Stimulated activated CD4-positive, alpha-beta T cell treated with anti-CD3 and anti-CD28 coated beads, Interleukin-1b, Interleukin-23, amount 100 ng/mL, for 1 hour (primary cell): ENCODE measurements at places on chromosomes 12 and 14.

GRCh38 chr14:55301437-55302121 lies 30.4 kb downstream of the FBXO34 start:
- no peak for DNase-seq

DNA sequence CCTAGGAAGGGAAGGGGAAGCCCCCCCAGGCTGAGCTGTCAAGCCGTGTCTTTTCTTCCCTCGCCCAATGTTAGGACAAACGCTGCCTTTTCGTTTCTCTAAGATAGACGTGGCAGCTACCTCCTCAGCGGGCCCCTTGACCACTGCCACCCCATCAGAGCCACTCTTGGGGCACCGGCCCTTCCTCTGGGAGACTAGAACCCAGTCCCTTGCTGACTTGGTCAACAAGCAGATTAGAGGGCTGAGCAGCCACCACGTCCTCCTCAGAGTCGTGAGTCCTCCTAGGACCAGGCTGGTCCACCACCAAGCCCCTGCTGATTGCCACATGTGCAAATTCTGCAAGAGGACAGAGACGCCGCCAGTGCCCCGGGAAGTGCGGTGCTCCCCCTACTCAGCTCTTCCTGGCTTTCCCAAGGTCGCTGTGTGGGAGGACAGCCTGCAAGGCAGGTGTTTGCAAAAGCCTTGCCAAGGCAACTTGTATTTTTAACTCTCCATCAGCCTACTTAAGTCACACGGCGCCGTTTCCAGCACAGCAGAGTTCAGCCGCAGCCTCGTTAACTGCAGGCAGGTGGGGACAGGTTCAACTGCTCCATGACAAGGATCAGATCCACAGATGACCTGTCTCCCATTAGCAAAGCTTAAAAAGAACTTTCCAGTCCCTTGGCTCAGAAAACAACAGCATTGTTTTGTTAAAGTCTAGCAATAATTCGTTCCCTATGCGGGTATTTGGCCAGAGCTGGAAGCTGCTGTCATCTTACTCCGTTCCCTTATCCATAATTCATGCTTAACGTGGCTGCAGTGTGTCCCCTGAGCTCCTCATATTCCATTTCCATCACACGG lies 65.6 kb downstream of the TESC start:
- no peak for DNase-seq

GRCh38 chr14:75165586-75166391 lies 10.6 kb downstream of the TMED10 start:
- DNase-seq = no peak

DNA sequence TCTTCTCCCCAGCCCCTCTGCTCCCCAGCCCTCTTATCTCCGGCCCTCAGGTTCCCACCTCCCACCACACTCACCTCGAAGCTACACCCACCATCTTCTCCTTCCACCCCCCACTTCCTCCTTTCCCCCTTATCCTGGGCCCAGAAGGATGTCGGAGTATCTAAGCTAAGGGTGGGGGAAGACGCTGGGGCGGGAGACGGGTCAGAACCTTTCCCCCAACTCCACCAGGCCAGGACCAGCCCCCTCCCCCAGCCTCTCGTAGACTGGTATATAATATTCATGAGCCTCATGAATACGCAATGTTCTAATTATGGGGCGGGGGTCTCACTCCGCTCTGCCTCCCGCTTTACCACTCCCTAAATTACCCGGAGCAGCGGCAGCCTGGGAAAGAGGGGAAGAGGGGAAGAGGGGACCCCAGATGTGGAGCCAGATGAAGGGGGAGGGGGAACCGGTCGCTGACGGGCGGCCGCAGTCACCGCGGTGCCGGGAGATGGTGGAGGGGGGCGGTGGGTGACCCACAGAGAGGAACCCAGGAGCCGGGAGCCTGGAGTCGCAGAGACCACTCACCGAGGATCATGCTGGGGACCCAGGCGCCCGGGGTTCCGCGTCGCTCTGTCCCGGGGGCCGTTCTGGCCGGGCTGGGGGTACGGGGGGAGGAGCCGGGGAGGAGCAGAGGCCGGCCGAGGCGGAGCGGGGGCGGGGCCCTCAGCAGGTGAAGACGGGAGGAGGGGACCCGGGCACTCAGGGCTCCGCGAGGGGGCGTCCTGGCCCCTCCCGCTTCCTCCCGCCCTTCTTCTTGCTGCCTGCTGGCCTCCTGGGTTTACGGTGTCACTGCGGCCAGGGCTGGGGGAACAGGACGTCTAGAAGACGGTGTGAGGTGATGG lies 6.4 kb upstream of the ZNF385A start:
- DNase-seq = no peak

GRCh38 chr12:24470050-24470449 lies 478.9 kb downstream of the BCAT1 start:
- DNase-seq = no peak

DNA sequence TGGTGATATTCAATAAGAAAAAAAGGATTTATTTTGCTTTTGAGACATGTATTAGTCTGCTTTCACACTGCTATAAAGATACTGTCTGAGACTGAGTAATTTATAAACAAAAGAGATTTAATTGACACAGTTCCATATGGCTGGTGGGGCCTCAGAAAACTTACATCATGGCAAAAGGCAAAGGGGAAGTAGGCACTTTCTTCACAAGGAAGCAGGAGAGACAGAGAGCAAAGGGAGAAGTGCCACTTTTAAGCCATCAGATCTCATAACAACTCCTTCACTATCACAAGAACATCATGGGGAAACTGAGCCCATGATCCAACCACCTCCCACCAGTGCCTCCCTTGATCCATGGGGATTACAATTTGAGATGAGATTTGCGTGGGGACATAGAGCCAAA lies 43.9 kb downstream of the BHLHE41 start:
- DNase-seq = no peak

DNA sequence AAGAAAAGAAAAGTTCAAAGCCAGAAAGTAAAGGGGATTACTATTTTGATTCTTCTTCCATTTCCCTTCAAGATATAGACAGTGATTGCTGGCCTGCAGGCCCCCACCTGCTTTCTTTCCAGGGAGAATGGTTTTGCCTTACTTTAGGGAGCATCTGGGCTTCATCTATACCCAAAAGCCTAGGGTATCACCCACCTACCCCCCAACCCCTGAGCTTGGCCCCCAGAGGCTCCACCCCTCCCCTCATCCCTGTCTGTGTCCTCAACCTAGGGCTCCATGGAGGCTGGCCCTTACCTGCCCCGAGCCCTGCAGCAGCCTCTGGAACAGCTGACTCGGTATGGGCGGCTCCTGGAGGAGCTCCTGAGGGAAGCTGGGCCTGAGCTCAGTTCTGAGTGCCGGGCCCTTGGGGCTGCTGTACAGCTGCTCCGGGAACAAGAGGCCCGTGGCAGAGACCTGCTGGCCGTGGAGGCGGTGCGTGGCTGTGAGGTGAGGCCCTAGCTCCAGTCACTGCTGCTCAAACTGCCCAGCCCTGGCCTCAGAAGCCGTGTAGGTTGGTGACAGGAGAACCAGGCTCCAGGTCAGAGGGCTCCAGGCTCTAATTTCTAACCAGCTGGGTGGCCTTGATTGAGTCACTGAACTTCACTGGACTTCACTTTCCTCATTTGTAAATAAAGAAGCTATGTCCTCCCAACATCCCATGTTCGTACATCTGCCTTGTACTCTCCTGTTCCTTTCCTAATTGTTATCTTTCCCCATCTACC lies 13.6 kb downstream of the ARHGEF40 start:
- no peak for DNase-seq

DNA sequence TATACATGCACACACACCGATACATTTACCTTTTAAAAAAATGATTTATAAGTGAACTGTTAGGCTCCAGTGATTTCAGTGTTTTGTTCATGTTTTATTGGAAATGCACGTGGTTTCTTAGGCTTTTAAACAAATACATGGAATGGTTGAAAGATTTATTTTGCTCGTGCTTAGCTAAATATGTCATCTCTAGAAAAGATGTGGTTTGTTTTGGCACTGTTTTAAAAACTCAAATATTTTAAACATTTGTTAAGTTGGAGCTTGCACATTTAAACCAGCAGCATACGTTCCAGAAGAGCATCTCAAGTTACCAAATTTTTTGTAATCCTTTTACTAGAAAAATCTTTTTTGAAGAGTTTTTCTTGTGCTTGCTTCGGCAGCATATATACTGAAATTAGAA lies 44.5 kb downstream of the FOXA1 start:
- DNase-seq = no peak

DNA sequence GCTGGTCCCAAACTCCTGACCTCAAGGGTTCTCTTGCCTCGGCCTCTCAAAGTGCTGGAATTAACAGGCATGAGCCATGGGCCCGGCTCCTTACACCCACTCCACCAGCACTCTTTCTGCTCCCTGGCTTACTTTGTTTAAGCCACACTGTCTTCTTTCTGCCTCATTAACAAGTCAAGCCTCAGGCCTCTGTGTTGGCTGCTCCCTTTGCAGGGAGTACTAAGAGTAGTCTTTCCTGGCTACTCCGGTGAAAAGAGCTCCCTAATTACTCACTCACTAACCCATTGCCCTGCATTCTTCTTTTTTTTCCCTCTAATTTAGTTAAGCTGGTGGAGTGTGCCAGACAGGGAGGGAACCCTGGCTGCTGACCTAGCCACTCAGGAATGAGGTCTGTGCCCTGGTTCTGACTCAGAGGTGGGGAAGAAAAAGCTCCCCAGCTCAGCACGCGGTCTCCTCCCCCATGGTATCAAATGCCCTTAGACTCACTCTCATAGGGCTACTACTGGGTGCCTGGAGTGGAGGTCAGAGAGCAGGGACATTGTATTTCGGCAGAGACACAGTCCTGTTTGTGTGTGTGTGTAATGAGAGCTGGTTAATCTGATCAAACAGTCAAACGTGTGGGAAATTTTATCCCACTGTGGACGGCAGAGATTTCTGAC lies 19.8 kb downstream of the GALNT6 start:
- no peak for DNase-seq

DNA sequence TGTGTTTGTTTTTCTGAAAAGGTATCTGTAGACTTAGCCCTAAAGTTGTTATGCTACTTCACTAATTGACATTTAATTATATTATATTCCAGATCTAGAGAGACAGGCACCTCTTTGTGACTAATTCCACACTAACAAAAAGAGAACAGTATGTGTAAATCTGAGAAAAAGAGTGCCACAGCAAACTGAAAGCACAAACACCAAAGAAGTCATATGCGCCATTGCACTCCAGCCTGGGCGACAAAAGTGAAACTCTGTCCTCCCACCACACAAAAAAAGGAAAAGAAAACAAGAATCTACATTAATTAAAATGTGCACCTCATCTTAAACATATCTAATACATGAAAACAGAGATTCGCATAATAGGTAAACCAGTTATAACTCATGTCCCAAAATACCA lies 4.4 kb upstream of the CSRNP2 start:
- no peak for DNase-seq

- no peak for DNase-seq
Observed at GRCh38 chr12:8664228-8664913, 1.7 kb upstream of the MFAP5 start.

DNA sequence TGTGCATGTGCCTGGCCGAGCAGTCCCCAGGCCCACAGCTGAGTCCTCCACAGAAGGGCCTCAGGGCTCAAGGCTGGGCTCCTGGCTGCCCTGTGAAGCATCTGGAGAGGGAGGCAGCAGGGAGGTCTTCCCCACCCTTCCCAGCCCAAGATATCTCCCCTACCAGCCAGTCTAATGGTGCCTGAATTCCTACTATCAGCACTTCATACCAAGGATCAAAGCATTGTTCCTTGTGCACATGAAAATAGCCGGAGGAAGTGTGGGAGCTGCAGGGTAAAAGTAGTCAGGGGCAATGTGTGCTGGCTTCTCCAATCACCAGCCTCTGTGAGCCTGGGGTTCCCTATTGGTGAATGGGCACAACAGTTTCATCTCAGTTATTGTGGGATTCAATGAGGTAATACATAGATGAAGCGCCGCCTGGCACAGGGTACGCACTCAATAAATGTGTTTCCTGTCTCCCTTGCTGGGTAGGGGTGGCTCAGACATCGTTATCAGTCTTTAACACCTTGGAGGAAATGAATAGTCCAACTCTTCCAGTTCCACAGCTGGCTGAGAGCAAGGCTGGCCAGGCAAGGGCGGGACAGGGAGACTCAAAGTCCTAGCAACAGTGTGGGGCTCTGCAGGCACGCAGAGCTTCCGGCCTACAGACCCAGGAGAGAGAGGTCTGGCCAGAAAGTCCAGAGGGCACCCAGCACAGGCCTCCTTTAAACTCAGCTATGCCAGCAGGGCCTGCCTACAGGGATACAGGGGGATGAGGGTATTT lies 39.1 kb upstream of the PNMA1 start:
- no peak for DNase-seq

DNA sequence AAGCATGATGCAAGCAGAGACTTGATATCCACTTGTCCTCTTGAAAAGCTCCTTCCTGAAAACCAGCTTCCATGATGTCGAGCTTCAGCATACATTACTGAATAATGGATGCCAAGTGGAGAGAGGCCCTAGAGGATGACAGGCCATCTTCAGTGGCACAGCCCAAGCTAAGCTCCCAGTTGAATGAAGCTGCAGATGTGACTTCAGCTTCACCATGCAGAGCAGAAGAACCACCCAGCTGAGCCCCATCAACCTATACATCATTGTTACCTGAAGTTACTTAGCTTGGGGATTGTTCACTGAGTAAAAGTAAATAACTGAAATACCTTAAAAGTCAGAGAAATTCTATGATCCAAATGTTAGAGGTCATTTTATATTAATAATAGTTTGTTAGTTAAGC lies 93.6 kb downstream of the HECTD4 start:
- no peak for DNase-seq

DNA sequence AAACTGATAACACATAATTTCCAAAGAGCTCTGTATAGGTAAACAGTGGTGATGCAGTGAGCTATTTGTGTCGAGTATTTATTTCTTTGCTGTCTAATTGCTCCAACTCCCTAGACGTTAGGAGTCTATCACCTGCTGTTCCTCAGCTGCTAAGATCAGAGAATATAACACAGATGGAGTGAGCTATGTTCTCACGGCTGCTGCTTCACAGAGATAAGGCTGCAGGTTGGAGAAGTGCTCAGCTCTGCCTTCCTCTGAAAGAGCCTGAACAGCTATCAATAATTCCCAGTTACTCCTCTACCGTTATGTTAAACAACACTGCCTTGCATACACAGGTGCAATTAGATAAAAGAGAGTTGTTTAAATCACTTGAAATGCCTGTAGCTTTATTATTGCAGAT lies 103.2 kb upstream of the MDGA2 start:
- DNase-seq = no peak

- DNase-seq = no peak
Observed at GRCh38 chr12:44835641-44836379, 40.3 kb downstream of the NELL2 start.

DNA sequence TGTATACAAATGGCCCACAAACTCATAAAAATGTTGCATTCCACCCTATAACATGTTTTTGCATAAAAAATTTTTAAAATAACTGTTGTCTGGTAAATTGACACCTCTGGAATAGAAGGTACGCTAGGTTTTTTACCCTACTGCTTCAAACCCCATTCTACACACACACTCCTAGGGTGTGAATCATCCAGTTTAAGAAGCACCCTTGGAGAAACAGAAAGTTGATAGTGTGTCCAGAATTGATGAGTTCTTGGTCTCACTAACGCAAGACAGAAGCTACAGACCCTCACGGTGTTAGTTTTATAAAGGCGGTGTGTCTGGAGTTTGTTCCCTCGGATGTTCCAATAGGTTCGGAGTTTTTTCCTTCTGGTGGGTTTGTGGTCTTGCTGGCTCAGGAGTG lies 158.5 kb downstream of the KLRB1 start:
- DNase-seq = no peak

GRCh38 chr12:97951239-97951638 lies 488.6 kb downstream of the RMST start:
- no peak for DNase-seq
